ENCODE measurements at places on chromosomes 13 and 19. TPM values are rescaled to one million over a fixed set of nuclear protein-coding genes. Genes with fewer than 3 reads are reported as not detected.

The SLC1A6 gene
- 96.9 TPM for polyA plus RNA-seq

The GAPDHS gene
- polyA plus RNA-seq: not detected

The TTC9B gene
- not detected for polyA plus RNA-seq

The PEAK3 gene
- not detected for polyA plus RNA-seq

The UGGT2 gene
- polyA plus RNA-seq: 9.1 TPM

The ZNF486 gene
- 1.7 TPM for polyA plus RNA-seq

The TBC1D4 gene
- polyA plus RNA-seq: 20.8 TPM

The NDUFA13 gene
- 444 TPM for polyA plus RNA-seq

The MYO16 gene
- polyA plus RNA-seq: 0.03 TPM

The GJB6 gene
- polyA plus RNA-seq: 1.4 TPM

The ZNF530 gene
- polyA plus RNA-seq: 4.6 TPM

The SLC10A2 gene
- polyA plus RNA-seq: not detected

The ZNF221 gene
- 0.87 TPM for polyA plus RNA-seq

The ZNF177 gene
- 0.54 TPM for polyA plus RNA-seq

The C19orf73 gene
- 0.84 TPM for polyA plus RNA-seq

The WDR88 gene
- polyA plus RNA-seq: not detected

The CPAMD8 gene
- polyA plus RNA-seq: 1.8 TPM

The SH3GL1 gene
- polyA plus RNA-seq: 84.9 TPM

The LILRB1 gene
- polyA plus RNA-seq: not detected

The LIM2 gene
- not detected for polyA plus RNA-seq

Measured in mammary epithelial cell (primary cell).